ENCODE measurements at places on chromosomes 6 and 20.

DNA sequence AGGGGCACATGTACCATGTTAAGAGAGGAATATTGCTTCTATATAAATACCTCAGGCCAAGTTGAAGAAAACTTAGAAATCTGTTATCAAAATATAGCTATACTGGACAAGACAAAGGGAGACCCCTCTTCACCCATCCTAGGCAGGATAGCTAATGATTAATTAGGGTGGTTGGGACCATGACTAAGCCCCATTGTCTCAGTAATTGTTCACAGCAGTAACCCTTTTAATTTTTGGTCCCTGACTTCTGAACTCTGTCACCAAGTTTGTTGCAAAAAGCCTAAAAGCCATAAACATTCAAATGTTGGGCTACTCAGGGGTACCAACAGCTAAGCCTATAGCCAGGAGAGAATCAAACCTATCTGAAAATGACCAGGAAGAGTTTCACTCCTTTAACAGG, 19.2 kb upstream of the BTN3A2 start:
- DNase-seq: no peak

GRCh38 chr20:38250609-38251008, 9.9 kb downstream of the KIAA1755 start:
- no peak for DNase-seq

DNA sequence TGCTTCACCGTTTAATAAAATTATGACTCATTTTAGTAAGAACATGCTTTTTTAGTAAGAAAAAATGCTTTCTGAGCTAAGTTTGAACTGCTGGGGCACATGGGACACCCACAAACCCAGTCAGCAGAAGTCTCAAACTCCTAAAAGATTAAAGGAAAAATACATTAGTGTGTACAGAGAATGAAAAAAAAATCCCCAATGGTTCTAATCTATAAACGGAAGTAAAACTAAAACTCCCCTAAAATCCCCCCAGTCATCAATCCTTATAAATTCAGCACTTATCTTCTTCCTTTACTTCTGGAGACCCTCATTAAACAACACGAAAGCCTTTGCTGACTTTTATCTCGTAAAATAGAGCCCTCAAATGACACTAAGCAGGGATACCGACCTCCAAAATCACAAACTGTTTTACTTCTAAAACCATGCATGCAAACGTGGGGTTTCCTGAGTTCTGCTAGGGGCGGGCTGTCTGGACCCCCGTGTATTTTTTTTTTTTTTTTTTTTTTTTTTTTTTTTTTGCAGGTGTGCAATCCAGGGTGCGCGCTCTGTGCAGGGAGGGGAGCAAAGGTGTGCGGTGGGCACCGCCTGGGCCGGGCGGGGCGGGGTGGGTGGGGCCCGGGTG, 1.1 kb upstream of the MYB start:
- peak; percentile 10 for DNase-seq

- no peak for DNase-seq
Measured at GRCh38 chr6:80872199-80872950, 765.9 kb downstream of the BCKDHB start.

DNA sequence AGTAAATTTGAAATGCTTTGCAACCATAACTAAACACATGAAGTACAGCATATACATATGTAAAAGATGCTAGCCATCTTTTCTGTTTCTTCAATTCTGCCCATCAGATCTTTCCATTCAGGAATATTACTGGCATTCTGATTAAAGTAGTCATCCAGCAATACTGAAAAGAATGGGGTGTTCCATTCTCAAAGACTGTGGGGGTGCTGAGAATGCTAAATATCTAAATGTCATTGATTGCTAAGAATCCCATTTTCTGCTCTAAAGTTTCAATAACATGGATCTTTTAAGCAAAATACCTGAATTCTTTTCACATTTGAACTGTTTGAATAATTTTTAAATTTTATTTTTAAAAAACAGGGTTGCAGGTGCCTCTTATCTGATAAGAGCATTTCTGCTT, 6.2 kb downstream of the RSPO3 start:
- DNase-seq: no peak

GRCh38 chr20:10970109-10970508, 296.3 kb upstream of the JAG1 start:
- no peak for DNase-seq

GRCh38 chr20:16580147-16580546, 6.9 kb upstream of the KIF16B start:
- no peak for DNase-seq

Data from CD4-positive, alpha-beta T cell treated with Interleukin-1 beta for 1 hour (primary cell).